AG10803 (cell line): ENCODE measurements at places on chromosomes 13 and 19.

- no peak for DNase-seq
These were observed 6.2 kb downstream of the ZNF708 start for GRCh38 chr19:21323000-21323399.

DNA sequence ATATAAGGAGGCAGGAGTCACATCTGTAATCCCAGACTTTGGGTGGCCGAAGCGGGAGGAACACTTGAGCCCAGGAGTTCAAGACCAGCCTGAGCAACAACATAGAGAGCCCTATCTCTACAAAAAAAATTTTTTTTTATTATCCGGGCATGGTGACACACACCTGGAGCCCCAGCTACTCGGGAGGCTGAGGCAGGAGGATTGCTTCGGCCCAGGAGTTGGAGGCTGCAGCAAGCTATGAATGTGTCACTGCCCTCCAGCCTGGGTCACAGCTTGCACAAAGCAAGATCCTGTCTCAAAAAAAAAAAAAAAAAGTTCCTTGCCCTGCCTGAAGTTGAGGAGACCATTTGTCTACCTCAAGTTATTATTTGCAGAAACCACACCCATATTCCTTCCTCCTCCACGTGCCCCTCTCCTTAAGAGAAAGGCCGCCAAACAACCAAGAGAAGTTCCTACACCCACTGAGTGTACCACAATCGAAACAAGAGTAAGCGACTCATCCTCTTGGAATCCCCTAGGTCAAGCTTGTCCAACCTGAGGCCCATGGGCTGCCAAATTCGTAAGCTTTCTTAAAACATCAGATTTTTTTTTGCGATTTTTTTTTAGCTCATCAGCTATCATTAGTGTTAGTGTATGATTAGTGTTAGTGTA lies 2.2 kb downstream of the ABCC4 start:
- DNase-seq, result peak; percentile 43

DNA sequence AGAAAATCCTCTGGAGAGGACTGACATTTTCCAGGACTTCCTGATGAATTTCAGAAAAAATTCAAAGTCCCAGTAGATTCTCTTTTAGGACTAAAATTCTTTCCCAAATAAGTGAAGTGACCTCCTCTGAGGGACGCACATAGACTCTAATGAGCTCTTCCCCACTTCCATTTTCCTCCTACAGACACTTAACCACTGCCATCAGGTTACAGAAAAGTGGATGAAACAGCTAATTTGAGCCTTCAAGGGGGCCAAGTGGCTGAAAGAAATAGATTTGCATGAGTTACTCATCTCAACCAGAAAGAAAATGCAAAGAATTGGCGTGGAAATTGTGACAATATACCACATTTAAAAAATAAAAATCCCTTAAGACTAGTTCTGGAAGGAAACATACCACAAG lies 185.3 kb upstream of the EDNRB start:
- no peak for DNase-seq

GRCh38 chr19:13018035-13018914 lies 23.0 kb downstream of the NFIX start:
- DNase-seq, result peak; percentile 58

DNA sequence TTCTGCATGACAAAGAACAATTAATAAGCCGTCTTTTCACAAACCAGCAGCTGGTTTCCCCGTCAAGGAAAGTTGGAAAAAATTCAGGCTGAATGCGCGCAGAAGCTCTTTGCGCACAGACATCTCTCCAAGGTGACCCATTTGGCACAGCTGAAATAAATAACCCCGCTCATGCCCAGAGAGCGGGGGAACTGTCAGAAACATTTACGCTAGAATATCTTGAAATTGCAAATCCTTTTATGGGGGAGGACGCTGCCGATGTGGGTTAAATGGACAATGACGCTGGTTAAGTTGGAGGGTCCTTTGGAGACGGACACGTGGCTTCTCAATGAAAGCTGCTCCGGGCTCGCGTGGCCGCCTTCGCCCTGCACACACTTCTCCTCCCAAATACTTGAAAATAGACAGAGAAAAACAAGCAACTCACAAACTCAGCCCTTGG lies 30.6 kb downstream of the GSX1 start:
- DNase-seq, result no peak

GRCh38 chr19:15684828-15685227 lies 11.9 kb downstream of the CYP4F12 start:
- DNase-seq, result no peak

DNA sequence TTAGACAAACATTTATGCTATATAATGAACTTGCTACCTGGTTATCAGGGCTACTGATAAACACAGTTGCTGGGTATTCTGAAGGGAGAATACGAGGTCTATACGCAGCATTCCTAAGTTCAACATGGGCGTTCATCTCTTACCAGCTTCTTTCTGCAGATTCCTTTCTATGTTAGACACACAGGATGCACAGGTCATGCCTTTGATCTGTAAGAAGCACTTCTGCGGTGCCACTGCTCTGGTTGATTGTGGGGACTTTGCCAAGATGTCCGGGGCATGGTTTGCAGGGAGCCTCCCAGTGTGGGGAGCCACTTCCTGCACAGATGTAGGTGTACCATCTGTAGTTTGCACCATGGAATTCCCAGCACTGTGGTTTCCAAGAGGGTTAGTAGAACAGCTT lies 40.9 kb downstream of the ATP7B start:
- no peak for DNase-seq

DNA sequence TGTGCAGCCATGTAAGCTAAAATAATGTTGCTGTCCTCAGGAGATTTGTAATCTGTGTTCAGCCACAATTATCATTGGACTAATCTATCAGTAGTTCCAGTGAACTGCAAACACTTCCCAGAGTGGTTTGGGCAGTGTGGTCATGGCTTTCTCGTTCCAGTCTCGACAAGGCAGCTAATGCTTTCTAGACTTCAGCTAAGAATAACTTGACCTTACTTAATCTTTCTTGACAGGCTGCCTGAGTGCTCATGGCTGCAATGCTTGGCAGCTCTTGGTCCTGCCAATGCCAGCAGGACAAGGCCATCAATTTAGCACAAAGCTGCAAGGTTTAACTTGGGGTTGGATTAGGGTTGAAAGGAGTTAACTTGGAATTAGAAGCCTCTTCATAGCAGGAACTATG lies 32.8 kb downstream of the ATP12A start:
- no peak for DNase-seq
